ENCODE measurements at places on chromosomes 16 and 17.
A peak's percentile ranks its signal among the peaks of the same experiment; 100 is the strongest.

GRCh38 chr16:54362591-54363206 lies 76.1 kb upstream of the IRX3 start:
- DNase-seq = no peak

GRCh38 chr16:56424791-56425438 lies 430 bp downstream of the AMFR start:
- no peak for DNase-seq

GRCh38 chr17:79255926-79256585 lies 181.4 kb downstream of the ENGASE start:
- no peak for DNase-seq

GRCh38 chr17:7955414-7956227 lies 23.6 kb downstream of the CNTROB start:
- DNase-seq = no peak

DNA sequence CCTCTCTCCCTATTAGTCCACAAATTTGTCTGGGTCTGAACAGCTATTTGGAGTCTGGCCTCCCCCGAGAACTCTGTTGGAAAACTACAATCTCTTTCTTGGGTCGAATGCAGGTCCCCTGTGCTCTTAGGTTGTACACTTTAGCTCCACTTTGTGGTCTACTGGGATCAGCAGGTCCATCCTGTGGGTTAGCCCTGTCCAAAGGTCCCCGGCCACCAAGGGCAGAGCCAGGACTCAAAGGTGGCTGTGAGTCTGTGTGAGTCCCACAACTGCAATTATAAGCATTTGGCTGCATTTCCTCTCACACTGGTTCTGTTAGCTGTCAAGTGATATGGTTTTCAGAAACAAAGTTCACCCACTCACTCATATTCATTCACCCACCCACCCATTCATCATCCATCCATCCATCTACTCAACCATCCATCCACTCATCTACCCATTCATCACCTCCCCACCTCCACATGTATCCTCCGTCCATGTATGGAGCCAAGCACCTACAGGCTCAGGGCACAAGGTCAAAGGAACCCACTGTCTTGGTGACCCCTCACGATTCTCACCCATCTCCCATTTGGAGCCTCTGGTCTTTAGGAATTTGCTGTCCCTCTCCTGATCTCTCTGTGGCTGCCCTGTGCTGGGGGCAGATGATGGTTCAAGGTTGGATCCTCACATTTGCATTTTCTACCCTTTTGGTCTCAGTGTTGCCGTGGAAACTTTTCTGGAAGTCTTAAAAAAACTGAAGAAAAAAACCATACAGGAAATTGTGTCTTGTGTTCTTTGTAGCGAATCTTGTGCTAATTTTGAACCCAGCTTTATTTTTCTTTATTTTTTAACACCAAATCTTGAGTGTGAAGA lies 45.8 kb downstream of the IRF8 start:
- no peak for DNase-seq

DNA sequence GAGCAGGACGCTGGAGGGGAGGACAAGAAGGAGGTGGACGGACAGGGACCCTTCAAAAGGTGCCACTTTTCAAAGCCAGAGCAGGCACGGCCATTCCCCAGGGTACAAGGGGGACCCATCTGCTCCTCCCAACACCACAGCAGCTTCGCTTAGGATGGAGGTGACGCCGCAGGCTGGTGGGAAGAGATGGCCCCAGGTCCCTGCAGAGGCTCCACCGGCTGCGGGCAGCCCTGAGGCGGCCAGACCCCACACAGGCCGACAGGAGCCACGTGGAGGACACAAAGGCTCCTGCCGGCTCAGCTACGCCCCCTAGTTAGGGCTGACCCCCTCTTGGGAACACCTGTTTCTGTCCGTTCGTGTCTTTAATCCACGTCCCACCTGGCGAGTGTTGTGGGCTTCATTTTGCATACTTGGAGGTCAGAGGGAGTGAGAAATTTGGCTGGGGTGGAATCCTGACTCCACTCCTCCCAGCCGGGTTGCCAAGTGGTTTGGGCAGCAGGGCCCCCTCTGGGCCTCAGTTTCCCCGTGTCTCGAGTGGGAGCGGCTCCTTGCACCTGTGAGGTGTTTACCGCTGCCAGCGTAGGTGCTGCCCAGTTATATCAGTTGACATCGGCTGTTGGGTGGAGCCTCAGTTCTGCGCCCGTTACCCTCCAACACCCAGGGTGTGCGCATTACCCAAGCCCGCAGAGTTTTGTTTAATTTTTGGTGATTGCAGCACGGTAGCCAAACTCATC lies 5.8 kb upstream of the FN3KRP start:
- DNase-seq = no peak

DNA sequence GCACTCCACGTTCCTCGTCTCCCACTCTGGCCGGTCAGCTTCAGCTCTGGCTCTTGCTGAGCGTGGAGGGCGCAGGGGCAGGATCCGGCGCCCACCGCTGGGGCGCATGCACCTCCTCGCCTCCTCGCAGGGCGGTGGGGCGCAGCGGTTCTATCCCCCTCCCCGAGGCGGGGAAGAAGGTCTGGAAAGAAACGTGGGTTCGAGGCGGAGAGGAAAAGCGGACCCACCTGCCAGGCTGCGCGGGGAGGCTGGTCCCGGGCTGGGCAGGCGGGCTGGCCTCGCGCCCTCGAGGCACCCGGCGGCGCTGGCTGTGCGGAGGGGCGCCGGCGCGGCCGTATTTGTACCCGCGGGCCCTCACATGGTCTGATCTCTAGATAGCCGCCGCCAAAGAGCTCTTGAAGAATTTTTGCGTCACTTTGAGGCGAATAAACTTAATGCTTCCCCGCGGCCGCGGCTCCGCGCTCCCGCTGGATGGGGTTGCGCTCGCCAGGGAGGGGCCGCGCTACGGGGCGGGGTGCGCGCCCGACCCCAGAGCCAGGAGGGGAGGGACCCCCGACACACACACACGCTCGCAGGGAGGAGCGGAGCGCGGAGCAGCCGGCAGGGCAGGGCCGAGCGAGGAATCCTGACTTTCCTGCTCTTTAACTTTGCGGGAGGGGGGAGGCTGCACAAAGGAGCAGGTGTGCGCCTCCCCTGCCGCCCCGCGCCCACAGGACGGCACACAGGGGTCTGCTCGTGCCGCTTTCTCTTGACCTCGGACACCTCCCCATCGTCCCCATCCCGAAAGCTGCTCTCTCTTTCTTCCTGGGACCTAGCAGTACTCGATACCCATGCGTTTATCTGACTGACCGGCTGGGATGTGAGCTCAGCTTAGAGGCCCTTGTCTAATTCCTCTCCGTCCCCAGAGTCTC lies at the start of gene SLC6A4:
TSS of gene SLC6A4 (minus strand) at position 312 of the 911 bp plus-strand sequence. CDS start 13,739 bp downstream, outside the sequence.
- DNase-seq = no peak

- no peak for DNase-seq
These were observed 358.0 kb downstream of the C16orf95 start for GRCh38 chr16:86959091-86959651.

DNA sequence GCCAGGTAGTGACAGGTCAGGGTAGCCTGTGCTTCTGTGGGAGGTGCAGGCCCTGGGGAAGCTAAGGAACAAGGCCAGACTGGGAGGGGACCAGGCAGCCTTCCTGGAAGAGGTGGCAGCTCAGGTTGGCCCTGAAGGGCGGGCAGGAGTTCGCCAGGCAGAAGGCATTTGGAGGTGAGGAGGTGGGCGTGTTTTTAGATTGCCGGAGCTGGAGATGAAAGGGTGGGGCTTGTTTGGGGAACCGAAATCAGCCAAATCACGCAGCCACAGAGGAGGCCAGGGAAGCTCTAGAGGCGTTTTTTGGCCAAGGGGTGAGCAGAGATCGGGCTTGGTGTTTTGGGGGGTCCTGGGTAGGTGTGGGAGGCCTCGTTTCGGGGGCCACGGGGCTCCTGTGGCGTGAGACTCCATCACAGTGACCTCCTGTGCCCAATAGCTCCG lies 7.6 kb downstream of the ADCY7 start:
- DNase-seq = no peak

DNA sequence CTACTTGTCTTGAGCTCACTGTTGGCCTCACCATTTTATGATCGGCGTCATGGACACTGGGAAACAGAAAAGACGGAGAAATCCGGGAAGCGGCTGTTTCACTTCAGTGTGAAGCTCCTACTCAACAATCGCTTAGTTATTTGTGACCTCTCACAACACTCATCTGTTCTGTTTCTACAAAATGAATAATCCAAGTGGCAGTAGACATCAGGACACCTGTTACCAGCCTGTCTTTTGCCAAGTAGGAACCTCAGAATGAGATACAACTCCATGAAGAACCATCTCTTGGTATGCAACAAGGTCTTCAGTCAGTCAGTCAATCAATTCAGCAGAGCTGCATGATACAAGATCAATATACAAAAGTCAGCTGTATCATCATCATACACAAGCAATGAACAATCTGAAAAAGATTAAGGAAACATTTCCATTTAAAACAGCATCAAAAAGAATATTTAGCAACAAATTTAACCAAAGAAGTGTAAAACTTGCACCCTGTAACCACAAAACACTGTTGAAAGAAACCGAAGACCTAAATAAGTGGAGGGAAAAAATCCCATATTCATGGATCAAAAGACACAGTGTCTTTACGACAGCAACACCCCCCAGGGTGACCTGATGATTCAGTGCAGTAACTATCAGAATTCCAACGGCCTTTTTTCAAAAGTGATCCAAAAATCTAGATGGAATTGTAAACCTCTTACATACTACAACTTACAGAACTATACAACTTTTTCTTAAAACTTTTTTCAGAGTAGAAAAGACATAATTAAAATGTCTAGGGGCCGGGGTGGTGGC lies 63.4 kb downstream of the ANKRD11 start:
- peak; percentile 54 for DNase-seq

- DNase-seq = no peak
These were observed 95.2 kb upstream of the COX10 start for GRCh38 chr17:13973960-13974651.

DNA sequence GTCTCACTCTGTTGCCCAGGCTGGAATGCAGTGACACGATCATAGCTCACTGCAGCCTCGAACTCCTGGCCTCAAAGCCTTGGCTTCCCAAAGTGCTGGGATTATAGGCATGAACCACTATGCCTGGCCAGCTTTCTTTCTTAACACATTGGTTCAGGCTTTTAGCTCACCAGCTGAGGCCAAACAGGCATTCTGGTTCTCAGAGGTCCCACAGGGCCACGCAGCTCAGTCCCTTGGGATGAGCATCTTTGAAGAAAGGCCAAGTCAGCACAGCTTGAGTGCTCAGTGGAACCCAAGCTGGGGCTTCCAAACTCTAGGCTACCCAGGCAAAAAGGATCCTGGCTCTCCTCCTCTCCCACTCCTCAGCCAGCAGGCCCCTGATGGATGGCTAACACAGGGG lies 2.5 kb downstream of the PIK3R5 start:
- no peak for DNase-seq

DNA sequence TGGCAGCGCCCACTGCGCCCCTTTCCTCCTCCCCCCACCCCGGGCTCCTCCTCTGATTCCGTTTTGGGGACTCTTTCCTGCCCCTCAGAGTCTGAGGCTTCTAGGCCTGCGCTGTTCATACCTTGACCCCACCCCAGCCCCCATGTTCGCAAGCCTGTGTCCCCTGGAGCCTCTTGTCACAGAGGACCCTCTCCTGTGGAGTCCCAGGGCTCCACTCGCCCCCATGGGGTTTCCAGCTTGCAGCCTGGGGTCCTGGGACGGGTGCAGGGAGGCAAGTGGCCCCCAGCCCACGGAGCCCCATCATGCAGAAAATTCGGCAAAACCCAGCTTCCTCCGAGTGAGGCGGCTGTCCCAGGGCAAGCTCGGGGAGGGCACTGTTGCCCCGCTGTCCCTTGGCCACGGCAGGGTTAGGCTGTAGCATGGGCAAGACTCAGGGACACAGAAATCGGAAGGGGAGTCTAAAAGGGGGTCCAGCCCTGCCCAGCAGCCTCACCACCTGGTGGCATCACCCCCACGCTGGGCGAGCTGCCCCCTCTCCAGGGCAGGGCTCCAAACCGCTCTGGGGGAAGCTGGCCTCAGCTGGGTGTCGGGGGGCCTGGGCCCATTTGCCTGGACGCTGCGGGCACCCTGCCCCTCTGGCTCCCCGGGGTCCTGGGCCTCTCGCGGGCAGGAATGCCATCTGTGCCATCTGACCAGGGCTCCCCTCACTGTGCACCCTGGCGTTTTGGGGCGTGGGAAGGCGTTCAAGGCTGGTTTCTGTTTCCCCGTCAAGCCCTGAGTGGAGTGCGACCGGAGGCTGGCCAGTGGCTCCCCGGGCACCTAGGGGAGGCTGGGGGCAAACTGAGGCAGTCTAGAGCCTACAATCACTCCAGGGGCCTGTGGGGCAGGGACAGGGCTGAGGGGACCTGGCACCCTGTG lies 11.5 kb upstream of the BAHCC1 start:
- DNase-seq = no peak

DNA sequence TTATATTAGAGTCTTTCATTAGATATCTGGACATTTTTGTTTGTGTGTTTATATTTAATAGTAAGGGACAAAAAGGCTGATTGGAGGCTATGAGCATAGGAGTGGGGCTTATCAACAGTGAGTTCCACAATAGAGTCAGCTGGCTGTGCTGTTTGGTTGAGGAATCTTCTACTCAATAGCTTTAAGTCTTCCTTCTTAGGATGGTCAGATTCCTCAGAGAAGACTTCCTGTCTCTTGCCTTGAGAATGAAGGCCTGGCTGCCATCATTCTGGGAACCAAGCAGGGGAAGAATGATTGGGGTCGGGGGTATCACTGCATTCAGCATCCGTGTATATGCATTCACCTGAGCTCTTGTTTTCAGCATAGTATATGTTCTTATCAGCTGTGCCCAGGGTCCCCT lies 31.9 kb upstream of the ABCC11 start:
- no peak for DNase-seq

- no peak for DNase-seq
These were observed at the start of gene COL1A1 for GRCh38 chr17:50201276-50201854. Gene COL1A1 (minus strand): TSS chr17:50201631. CDS start chr17:50201513, 118 bp downstream.

DNA sequence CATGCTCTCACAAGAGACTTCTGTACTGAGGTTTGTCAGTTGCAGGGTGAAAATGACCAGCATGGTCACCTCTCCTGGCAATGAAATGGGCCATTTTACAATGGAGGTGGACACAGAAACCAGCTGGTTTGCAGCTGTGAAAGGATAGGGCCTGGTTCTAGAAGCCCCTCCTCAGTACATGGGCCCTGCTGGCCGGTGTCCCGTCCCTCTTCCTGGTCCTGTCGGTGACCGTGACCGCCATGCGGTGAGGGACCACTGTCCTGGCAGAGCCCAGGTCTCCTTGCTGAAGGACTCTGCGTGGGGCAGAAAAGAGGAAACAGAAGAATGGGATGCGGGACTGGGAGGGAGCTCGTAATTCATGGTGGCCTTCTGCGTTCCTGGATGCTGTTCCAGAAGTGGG lies 76.0 kb upstream of the ZNF423 start:
- no peak for DNase-seq

GRCh38 chr16:90043526-90043925 lies 24.3 kb upstream of the DBNDD1 start:
- no peak for DNase-seq
